Brain (organoid and tissue), 16 donors: ENCODE measurements at places on chromosomes 4 and X. TPM values are rescaled to one million over a fixed set of nuclear protein-coding genes. Genes with fewer than 3 reads are reported as not detected.
A peak's percentile ranks its signal among the peaks of the same experiment; 100 is the strongest.

Gene ANTXR2
- polyA plus RNA-seq = 2.0 TPM

GRCh38 chr4:168722391-168722790 lies 225.5 kb downstream of the PALLD start:
- DNase-seq = no peak

Gene CENPI
- polyA plus RNA-seq = 5.3 TPM

GRCh38 chrX:93673869-93674271 lies at the start of gene FAM133A:
FAM133A (plus strand) TSS chrX:93674206; CDS start chrX:93709420, 35,214 bp downstream.
- no peak for DNase-seq

- DNase-seq = peak; percentile 42
These were observed 162.8 kb downstream of the NHS start for GRCh38 chrX:17537723-17538243.

- DNase-seq = no peak
These were observed 24.1 kb upstream of the OCIAD2 start for GRCh38 chr4:48930654-48931053.

Gene SPATA18
- polyA plus RNA-seq = 3.6 TPM

Gene TXK
- not detected for polyA plus RNA-seq

Gene BTK
- polyA plus RNA-seq = 0.71 TPM

Gene NWD2
- 0.20 TPM for polyA plus RNA-seq

Gene USP51
- polyA plus RNA-seq = 1.1 TPM

DNA sequence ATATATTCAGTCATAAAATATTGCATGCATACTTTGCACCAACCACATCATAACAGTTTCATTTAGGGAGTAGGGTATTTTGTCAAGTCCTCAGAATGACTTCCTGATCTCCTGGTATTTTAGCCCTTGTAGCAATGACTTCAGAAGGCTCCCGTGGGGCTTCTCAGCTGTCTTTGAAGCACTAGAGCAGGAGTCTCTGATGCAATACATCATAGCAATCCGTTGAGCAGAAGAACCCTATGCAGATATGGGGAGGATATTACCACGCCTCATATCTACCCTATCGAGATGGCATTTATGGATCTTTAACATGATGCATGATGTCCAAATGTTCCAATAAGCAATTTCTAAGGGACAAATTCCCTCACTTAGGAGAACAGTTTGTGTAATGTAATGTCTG lies 373.7 kb upstream of the FTHL17 start:
- no peak for DNase-seq

DNA sequence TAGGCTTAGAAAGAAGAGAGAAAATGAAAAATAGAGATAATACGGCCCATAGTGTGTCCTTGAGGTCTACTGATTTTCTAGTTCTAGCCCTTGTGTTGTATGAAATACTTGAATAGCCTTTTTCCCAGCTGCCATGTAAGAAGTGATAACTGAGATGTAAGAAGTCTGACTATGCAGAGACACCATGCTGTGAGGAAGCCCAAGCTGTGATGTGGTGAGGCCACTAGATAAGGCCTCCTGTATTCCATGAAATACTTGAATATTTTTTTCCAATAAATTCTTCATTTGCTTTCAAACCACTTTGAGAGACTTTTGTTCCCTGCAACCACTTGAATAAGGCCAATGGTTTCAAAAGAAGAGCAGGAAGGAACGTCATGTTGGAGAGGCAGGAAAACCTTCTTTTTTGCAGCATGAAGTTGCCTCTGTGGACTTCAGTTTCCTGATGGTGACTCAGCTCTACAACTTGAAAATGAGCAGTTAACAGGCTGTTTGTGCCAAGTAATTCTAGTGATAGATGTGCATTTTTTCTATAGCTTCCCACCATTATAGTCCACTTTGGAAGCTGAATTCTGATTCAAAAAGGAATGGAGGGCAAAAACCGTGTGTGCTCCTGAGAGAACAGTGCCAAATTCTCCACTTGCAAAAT lies 25.5 kb upstream of the FAM9C start:
- DNase-seq = no peak

- peak; percentile 86 for DNase-seq
These were observed 111.6 kb upstream of the PTPN13 start for GRCh38 chr4:86482306-86483172.

Gene NKX6-1
- polyA plus RNA-seq = 1.7 TPM

Gene MAGED4B
- 138 TPM for polyA plus RNA-seq

DNA sequence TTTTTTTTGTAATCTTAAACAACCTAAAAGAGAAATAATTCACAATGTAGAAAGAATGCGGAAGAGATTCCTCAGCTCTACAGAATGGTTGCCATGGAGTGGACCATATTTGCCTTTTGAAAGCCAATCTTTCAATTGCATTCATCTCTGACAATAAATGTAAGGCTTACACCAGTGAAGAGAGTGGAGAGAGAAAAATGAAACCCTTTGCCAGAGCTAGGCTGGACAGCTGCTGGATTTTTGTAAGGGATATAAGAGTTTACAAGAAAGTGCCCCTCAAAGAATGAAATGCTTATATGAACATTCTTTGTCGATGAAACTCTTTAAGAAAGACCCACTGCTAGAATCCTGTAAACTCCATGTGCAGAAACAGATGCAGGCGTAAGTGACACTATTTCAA lies 66.0 kb upstream of the FAT1 start:
- DNase-seq = peak; percentile 32

DNA sequence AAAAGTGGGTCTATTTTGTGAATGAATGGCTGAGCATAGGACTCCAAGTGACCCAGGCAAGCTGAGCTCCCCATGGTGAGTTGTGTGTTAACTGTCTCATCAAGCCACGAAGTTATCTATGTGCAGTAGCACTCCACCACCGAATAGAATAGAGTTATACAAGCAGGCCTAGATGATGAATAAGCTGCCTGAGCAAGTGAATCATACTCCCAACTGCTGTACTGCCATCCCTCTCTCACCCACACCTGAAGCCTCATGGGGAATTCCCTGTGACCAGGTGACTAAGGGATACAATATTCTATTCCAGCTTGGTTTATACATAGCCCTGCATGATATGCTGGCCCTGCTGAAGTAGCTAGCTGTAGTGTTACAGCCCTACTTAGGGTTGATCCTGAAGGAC lies 38.7 kb downstream of the KDM5C start:
- DNase-seq = no peak

GRCh38 chrX:48068096-48068887 lies 3.1 kb downstream of the ZNF630 start:
- DNase-seq = no peak

- no peak for DNase-seq
These were observed 132.7 kb downstream of the BTC start for GRCh38 chr4:74661427-74662201.

GRCh38 chrX:124680287-124680686 lies 333.9 kb downstream of the SH2D1A start:
- no peak for DNase-seq

Gene CXCL6
- 0.81 TPM for polyA plus RNA-seq

- no peak for DNase-seq
These were observed 455.7 kb upstream of the FAT1 start for GRCh38 chr4:187179086-187180058.

- no peak for DNase-seq
These were observed 386.6 kb downstream of the CENPC start for GRCh38 chr4:67158666-67159065.

Gene SULT1E1
- polyA plus RNA-seq = not detected

Gene POLN
- 1.1 TPM for polyA plus RNA-seq

DNA sequence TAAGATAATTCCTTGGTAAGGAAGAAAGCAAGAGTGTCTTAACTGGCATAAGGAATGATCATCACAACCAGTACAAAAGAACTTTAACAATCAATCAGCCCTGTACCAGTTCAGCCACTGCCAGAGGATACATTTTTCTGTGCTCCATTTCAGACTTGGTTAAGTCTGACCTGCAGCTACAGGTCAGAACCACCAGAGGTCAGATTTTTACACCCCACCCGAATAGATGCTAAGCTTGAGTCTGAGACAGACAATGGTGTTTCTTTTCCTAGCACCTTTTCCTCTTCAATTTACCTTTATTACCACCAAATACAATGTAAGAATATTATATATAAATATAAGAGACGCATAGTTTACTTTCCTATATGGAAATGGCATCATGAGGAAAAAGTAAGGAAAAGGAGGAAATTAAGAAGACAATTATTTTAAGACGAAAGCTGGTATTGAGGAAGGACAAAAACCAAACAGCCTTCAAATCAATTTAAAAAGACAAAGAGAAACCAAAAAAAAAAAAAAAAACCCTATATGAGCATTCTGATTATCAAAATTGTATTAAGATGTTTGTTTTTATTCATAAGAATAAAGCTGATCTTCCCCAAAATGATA lies 215.3 kb upstream of the TTC29 start:
- DNase-seq = peak; percentile 53

GRCh38 chrX:101257448-101258258 lies 33.5 kb downstream of the TAF7L start:
- DNase-seq = no peak

GRCh38 chrX:40262157-40263013 lies 164.6 kb upstream of the BCOR start:
- no peak for DNase-seq

Gene TMEM164
- 45.8 TPM for polyA plus RNA-seq

DNA sequence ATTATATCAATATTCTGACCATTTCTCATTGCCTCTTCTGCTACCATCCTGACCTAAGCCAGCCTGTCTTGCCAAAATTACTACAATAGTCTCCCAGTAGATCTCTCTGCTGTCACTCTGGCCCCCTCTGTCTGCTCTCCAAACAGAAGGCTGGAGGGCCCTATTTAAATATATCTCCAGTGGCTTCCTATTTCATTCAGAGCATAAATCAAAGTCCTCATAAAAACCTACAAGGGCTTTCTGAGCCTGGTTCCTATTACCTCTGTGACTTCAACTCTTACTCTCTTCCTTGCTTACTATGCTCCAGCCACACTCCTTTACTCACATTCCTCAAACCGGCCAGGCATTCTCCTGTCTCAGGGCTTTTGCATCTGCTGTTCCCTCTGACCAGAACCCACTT lies 19.0 kb downstream of the IGSF1 start:
- no peak for DNase-seq

DNA sequence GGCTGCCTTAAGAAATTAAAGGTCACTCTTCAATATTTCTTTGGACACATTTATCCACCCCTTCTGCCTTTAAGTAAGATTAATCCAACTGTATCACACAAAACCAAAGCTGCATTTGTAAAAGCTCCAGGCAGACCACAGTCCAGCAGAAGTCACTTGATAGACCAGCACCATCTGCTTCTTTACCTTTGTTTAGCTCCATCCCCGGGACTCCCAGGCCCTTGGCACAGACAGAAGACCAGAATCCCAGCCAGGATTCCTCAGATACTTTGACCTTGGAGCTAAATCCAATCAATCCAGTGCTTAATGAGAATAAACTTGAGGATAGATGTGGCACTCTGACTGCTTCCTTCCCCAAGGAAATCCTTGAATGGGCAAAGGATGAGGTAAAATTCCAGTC lies 333.1 kb upstream of the RASGEF1B start:
- no peak for DNase-seq

GRCh38 chr4:149765630-149766029 lies 50.0 kb downstream of the IQCM start:
- DNase-seq = no peak

Gene STOX2
- polyA plus RNA-seq = 3.9 TPM

DNA sequence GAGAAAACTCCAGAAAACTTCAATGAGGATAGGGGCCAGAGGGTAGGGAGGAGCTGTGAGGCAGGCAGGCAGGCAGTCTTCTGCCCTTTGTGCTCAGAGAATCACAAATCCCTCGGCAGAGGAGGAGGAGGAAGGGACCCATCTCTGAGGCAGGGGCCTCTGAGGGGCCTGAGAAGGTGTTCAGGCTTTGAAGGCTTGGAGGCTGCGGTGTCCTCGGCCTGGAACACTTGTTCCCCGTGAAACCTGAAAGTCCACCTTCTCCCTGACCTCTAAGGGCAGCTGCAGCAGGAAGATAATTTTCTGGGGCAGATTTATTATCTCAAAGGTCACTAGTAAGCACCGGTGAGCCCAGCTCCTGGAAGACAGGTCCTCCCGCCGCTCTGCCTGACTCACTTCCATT lies 200.3 kb upstream of the BCOR start:
- no peak for DNase-seq

- no peak for DNase-seq
These were observed 123.4 kb upstream of the GUCY1A1 start for GRCh38 chr4:155543126-155543765.

GRCh38 chr4:150104404-150105027 lies 26.3 kb downstream of the DCLK2 start:
- DNase-seq = no peak

DNA sequence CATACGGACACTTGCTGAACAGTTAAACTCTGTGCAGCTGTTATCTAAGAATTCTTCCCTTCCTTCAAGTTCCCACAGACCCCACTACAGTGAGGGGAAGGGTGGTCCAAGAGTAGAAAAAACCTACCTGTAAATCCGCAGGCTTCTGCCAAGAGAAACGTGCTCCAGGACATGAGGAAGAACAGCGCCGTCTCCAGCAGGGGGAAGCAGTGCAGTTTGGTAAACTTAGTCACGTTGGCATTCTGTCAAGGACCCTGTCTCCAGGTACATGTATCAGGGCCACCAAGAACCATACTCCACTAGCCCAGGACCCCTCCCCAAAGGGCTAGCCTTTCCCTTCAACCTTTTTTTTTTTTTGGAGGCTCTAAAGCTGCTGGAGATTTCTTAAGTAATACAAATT lies 79.9 kb downstream of the CHST7 start:
- DNase-seq = no peak

Gene CFI
- 2.2 TPM for polyA plus RNA-seq

- DNase-seq = no peak
These were observed 26.0 kb downstream of the KIT start for GRCh38 chr4:54683616-54684346.

- DNase-seq = no peak
These were observed 24.1 kb downstream of the ADH7 start for GRCh38 chr4:99411041-99411440.

Gene PDGFRA
- polyA plus RNA-seq = 4.7 TPM

DNA sequence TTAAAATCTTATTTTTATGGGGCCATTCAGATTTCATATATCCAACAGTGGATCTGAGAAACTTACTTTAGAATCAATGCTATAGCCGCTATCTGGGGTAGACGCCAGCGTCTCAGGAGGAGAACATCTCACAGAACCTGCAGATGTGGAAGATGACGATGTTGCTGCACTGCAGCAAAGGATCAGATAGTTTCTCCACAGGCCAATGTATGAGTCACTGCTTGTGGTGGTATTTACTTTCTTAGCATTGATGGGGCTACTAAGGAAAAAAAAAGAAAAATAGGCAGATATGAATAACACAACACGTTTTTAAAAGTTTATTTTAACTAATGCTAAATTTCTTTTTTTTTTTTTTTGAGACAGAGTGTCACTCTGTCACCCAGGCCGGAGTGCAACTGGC lies 85.9 kb downstream of the ZAR1 start:
- no peak for DNase-seq
